ENCODE measurements at places on chromosomes 11 and 22. TPM values are rescaled to one million over a fixed set of nuclear protein-coding genes. Genes with fewer than 3 reads are reported as not detected.

The OR8G1 gene
- not detected for total RNA-seq

The LRRC56 gene
- total RNA-seq, result 4.4 TPM

The CCDC116 gene
- total RNA-seq, result 0.93 TPM

The BIK gene
- total RNA-seq, result 2.6 TPM

The MRGPRX4 gene
- total RNA-seq, result not detected

The CWC15 gene
- 88.0 TPM for total RNA-seq

The C11orf16 gene
- not detected for total RNA-seq

GRCh38 chr22:39317084-39317774 is 2.2 kb downstream of the RPL3 start:
- DNase-seq, result no peak

- DNase-seq, result no peak
Measured at GRCh38 chr11:88357323-88358039, 19.9 kb upstream of the CTSC start.

DNA sequence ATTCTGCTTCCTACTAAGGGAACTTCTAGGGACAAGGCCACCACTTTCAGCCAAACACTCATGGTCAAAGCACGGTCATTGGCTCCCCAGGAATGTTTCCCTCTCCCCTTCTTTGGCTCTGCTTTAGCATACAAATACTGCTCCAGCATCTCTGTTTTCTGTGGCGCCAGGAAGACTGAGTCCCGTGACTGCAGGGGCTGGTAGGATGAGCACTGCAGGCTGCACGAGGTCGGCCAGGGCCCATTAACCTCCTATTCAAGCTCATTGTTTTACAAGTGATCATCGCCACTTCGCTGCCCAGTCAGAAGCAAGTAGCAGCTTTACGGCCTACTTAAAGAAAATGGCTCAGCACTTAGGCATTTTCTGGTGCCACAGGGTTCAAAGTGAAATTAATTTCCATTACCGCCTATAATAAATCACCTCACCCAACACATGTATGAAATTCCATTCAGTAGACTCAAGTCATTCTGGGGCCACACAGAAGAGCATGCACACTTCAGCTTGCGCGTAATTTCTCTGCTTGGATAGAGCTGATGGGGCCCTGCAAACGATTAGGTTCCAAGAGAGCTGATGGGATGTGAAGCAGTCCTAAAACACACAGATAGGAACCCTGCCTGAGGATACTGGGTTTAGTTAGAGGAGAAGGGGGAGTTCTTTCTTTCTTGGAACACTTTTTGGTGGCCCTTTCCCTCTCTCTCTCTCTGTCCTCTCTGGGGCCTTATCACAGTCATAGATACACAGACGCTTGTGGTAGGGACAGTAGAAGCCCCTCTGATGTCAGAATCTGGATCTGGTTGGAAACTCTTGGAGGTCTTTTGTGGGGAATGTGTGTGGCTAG is 173.7 kb downstream of the KIF18A start:
- DNase-seq, result no peak

DNA sequence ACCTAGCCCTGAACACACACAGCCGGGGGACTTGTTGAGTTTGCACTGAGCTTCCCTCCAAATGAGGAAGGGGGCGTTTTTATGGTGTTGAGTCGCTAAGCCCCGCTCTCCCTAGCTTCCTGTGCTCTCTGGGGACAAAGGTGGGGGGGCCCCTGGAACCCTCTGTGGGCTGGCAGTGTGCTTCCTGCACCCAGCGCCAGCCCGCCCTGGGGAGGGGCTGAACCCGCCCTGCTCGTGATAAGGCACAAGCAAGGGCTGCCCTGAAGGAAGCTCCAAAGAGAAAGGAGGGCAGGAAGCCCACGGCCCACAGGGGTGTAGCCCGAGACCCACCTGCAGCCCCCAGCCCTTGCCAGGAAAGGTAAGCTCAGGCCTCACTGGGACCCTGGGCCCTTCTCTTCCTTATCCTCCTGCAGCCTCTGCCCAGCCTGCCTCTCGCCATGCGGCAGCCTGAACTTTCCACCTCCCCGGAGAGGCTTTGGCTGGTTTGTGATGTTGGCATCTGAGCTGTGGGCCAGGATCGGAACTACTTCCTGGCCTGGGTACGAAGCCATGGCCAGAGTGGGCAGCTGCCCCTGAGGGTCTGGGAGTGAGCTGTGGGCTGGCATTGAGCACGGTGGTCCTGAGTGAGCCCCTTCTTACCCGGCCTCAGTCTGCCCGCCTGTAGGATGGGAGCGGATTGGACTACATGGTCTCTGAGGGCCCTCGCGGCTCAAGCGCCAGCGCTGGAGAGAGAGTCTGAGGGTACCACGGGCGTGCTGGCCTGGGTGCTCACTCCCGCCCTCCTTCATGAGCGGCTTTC is at the start of gene FERMT3:
Gene FERMT3, plus strand, starts transcription at position 265 of the 799 bp plus-strand sequence. CDS start 644 bp downstream, outside the sequence.
- peak; percentile 63 for DNase-seq

GRCh38 chr22:42969348-42969975 is 45.5 kb downstream of the PACSIN2 start:
- DNase-seq, result no peak

DNA sequence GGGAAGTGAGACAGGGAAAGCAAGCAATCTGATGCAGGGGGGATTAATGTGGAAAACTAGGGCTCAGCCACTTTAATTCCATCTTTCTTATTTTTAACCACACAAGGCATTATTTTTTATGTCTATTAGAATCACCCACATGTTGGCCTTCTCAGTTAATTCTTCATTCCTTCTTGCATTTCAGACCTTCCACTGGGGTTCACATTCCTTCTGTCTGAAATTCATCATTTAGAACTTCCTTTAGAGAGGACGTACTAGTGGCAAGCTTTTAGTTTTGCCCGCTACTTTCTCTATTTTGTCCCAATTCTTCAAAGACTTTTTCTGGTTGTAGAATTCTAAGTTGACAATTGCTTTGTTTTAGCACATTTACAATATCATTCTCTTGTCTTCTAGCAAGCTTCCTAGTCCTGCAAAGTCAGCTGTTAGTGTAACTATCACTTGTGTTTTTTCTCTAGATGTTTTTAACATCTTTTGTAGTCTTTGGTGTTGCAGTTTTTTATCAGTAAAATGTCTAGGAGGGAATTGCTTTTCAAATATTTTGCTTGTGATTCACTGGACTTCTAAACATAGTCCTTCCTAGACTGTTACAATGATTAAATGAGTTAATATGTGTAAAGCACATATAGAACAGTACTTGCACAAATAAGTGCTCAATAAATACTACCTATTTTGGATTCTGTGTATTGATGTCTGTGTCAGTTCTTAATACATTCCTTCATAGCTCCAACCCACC is 5.5 kb upstream of the NNMT start:
- no peak for DNase-seq

DNA sequence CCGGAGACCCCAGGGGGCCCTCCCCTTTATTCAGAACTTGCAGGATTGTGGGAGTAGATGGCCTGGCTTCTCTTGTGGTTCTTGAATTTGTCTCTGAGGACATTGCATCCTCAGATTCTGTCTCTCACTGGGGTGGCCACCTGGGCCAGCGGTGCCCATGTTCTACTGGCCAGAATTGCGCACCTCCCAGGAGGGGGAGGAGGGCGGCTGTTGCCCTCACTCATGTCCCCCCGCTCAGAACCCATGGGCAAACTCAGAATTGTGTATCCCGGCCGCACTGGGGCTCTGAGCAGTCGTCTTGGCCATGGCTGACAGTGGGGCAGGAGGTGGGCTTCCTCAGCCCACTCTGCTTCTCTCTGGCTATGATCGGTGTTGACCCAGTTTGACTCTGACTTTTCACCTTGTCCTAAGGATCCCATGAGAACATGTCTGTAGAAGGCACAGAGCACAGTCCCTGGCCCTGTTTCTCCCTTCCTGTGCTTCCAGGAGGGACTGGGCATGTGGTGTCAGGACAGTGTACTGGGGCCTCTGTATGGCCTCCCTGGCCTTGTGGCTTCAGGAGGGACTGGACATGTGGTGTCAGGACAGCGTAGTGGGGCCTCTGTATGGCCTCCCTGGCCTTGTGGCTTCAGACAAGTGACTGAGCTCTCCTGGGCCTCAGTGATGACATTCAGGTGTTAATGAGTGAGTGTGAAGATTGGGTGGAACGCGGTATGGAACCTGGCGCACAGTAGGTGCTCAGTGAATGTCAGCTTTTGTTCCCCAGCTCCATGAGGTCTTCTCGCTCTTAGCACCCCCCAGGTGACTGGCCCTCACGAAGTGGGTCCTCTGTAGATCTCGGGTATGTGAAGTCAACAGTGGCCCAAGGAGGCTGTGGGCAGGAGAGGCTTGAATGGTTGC is 99.3 kb downstream of the TBC1D22A start:
- DNase-seq, result no peak

DNA sequence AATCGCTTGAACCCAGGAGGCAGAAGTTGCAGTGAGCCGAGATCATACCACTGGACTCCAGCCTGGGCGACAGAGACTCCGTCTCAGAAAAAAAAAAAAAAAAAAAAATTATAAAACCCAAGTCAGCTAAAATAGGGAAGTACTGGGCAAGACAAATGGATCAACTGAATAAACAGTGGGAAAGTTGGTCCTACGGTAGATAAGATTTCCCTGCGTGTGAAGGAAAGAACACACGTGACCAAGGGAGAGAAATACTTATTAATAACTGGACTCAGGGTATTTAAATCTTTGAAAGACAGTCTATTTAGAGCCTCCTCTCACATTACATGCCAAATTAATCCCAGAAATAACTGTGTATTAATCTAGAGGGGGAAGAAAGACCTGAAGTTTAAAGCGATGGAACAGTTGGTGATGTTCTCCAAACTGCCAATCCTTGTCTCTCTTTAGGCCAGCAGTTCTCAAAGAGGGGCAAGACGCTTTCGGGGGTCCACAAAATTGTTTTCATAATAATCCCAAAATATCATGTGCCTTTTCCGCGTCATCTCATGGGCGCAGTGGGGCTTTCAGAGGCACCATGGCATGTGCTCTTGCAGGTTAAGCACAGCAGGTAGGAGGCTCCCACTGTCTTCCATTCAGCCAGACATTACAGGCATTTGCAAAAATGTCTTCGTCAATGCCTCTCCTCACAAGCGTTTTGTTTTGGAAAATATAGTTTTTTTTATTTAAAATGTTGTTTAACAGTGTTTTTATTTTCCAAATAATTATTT is 6.6 kb downstream of the RTL6 start:
- no peak for DNase-seq

DNA sequence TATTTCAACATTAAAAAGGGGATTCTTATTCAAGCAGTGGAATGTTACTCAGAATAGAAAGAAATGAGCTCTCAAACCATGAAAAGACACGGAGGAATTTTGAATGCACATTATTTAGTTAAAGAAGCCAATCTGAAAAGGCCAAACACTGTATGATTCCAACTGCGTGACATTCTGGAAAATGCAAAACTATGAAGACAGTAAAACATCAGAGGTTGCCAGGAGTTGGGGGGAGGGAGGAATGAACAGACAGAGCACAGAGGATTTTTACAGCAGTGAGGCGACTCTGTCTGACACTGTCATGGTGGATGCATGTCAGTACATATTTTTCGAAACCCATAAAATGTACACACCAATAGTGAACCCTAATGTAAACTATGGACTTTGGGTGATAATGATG is 22.9 kb upstream of the THY1 start:
- DNase-seq, result no peak

DNA sequence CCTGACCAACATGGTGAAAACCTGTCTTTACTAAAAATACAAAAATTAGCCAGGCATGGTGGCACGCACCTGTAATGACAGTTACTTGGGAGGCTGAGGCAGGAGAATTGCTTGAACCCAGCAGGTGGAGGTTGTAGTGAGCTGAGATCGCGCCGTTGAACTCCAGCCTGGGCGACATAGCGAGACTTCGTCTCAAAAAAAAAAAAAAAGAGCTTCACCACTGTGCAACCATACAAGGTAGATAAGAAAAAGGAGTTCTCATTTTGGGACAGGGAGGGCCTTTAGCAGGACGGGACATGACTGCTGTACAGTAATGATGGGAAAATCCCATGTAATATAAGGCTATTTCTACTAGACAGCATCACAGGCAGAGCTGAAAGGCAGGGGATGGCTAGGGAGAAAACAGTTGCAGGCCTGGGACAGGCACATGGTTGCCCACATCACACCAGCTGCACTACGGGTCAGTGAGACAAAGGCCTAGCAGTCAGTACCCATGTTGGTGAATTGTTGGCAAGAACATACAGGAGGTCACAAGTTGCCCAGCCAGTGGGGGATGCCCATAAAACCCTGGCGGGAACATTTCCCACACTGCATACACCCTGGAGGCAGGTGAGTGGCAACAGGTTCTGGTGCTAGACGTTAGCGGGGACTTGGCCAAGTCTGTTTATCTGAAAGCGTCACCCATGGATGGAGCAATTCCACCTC is 5.4 kb downstream of the TANGO2 start:
- no peak for DNase-seq

- DNase-seq, result no peak
Measured at GRCh38 chr11:6988506-6988905, 31.6 kb downstream of the ZNF214 start.

- no peak for DNase-seq
Measured at GRCh38 chr11:34758262-34758661, 137.4 kb downstream of the EHF start.
